ENCODE measurements at places on chromosomes 5 and 9.

- no peak for DNase-seq
Observed at GRCh38 chr9:19967216-19967887, 178.5 kb upstream of the SLC24A2 start.

- DNase-seq = no peak
Observed at GRCh38 chr5:103451261-103451660, 111.3 kb downstream of the NUDT12 start.

DNA sequence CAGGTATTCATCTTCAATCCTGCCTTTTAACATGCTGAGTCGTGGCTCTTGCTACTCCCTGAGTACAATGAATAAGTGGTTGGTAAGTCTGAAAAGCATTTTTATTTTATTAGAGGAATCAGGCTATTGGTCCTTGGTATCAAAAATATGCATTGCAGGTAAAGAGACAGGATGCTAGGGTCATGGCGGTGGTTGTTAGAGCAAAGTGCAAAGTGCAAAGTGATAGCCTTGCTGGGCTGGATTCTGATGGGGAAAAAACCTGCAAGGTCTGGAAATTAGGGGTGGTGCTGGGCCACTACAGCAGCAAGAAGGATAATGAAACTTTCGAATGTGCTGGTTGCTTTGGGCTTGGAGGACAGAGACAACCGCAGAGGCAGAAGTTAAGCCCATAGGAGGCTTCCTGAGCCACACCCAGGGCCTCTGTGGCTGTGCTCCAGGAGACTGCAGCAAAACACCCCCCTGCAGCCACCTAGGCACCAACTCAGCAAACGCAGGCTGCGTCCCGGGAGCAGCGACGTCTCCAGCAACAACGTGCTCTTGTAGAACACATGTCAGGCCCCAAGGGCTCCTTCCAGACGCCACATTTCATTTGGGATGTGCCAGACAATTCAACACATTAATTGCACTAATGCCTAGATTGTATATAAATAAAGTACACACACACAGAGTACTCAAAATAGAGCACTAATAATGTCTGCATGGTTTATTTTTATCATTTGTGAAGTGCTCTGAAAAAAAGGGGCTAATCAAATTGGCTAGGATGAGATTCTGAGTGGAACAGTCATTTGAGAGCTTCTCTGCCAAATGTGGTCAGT, 149.8 kb upstream of the RAPGEF1 start:
- no peak for DNase-seq

DNA sequence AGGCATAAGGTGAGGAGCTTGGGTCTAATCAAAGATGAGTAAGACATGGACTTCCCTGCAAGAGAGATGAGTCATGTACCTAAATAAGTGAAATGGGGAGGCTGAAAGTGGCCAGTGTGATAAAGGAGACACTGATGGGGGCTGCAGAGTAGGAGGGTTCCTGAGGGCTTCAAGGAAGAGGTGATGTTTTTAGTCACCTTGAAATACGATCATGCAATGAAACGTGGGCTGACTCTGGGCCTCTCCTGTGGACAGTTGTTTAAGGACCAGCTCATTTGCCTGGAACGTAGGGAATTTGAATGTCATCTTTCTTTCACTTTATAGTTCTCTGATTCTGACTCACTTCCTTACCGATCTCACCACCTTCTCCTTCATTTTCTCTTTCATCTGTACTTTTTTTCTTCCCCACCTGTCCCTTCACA, 49.6 kb upstream of the CPLX2 start:
- no peak for DNase-seq
